Activated CD4-positive, alpha-beta memory T cell treated with anti-CD3 and anti-CD28 coated beads for 36 hours (primary cell): ENCODE measurements at places on chromosomes 1 and 21. TPM values are rescaled to one million over a fixed set of nuclear protein-coding genes. Genes with fewer than 3 reads are reported as not detected.

- no peak overlapping the region for H3K4me3 ChIP-seq
- H3K27me3 ChIP-seq = no peaks in the 10 kb centered on the region
- peaks cover 20% of the 10 kb centered on the region for H3K4me1 ChIP-seq
- H3K36me3 ChIP-seq = peaks cover 1% of the 10 kb centered on the region
- no peak overlapping the region for H3K27ac ChIP-seq
- no peak for DNase-seq
These were observed 80.5 kb downstream of the GALNT2 start for GRCh38 chr1:230147253-230148125.

DNA sequence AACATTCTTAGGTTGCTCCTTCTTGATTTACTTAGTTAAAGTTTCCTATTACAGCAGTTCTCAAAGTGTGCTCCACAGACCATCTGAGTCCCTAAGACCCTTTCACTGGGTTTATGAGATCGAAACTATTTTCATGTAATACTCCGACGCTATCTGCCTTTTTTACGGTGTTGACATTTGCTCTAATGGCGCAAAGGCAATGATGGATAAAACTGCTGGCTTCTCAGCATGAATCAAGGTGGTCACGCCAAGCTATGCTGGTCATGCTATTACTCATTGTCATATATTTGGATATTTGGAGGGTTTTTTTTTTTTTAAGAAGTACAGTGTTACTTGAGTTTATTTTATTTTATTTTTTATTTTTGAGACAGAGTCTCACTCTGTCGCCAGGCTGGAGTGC lies 235.1 kb downstream of the KIF26B start:
- H3K27me3 ChIP-seq = peaks cover 2% of the 10 kb centered on the region
- DNase-seq = no peak
- no peaks in the 10 kb centered on the region for H3K36me3 ChIP-seq

DNA sequence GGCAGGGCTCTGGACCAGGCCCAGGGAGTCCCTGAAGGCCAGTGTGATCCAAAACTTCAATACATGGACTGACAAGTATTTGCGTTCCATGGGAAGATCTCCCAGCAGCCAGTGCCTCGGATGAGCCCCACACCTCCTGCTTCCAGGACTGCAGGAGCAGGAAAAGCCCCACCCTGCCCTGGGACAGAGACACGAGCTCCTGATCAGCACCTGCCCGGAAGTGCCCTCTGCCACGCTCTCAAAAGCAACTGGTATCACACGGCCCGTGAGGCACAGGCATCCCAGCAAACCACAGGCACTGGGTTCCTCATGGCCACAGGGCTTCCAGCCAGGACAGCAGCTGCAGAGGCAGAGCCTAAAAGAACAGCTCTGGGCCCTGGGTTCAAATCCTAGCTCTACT lies 48.6 kb downstream of the ACOT7 start:
- no peak overlapping the region for H3K4me3 ChIP-seq
- H3K27me3 ChIP-seq = no peaks in the 10 kb centered on the region
- no peak for DNase-seq
- no peaks in the 10 kb centered on the region for H3K36me3 ChIP-seq
- no peak overlapping the region for H3K27ac ChIP-seq

DNA sequence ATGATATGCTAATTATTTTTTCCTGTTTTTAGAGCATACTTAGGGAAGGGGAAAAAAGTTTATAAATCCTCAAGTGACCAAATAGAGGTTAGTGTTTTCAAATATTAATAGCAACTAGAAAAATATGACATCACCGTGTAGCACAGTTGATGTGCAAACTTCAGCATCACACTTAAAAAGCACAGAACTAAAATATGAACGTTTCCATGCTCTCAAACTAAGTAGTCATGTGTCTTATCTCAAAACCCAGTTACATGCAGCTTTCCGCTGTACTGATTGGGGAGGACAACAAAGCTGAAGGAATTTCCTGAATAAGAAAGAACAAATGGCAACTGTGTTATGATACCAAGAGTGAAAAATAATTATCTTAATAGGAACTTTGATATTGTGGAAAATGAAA lies 903.7 kb downstream of the ADGRL2 start:
- H3K4me1 ChIP-seq = no peaks in the 10 kb centered on the region
- no peaks in the 10 kb centered on the region for H3K36me3 ChIP-seq
- H3K27me3 ChIP-seq = no peaks in the 10 kb centered on the region
- H3K27ac ChIP-seq = no peak overlapping the region
- H3K4me3 ChIP-seq = no peak overlapping the region

- peaks cover 6% of the 10 kb centered on the region for H3K4me1 ChIP-seq
- H3K4me3 ChIP-seq = no peak overlapping the region
- H3K36me3 ChIP-seq = no peaks in the 10 kb centered on the region
- DNase-seq = no peak
These were observed 282.2 kb downstream of the RRAGC start for GRCh38 chr1:38577385-38577784.

GRCh38 chr21:17512253-17513213 lies at the start of gene CXADR:
Gene CXADR (plus strand): TSS chr21:17513043. CDS start chr21:17513130, 87 bp downstream.
- no peaks in the 10 kb centered on the region for H3K36me3 ChIP-seq
- peak within 1 kb of the TSS; percentile 77 for H3K4me3 ChIP-seq
- no peak within 1 kb of the TSS for H3K27ac ChIP-seq
- peaks cover 14% of the 10 kb centered on the region for H3K27me3 ChIP-seq

- H3K36me3 ChIP-seq = no peaks in the 10 kb centered on the region
- H3K27me3 ChIP-seq = peaks cover 3% of the 10 kb centered on the region
- no peak overlapping the region for H3K27ac ChIP-seq
- H3K4me1 ChIP-seq = peaks cover 12% of the 10 kb centered on the region
These were observed 110.1 kb upstream of the RUNX3 start for GRCh38 chr1:25040122-25040685.

DNA sequence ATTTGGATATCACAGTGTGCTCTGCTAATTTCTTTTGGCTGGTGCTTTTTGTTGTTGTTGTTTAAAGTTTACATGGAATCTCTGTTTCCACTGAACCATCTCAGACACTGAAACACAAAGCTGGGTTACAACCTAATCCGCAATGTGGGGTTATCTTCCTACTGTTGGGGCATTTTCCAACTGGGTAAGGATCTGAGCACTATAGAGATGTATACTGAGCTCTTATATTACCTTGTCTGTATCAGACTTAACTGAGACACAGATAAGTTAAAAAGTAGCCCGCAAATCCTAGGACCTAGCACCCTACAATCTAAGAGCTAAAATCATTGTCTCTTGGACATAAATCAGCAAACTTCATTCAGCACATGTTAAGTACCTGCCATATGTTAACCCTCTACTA lies 169.2 kb downstream of the LTN1 start:
- H3K27me3 ChIP-seq = no peaks in the 10 kb centered on the region
- H3K36me3 ChIP-seq = no peaks in the 10 kb centered on the region
- no peak overlapping the region for H3K4me3 ChIP-seq
- no peak for DNase-seq

DNA sequence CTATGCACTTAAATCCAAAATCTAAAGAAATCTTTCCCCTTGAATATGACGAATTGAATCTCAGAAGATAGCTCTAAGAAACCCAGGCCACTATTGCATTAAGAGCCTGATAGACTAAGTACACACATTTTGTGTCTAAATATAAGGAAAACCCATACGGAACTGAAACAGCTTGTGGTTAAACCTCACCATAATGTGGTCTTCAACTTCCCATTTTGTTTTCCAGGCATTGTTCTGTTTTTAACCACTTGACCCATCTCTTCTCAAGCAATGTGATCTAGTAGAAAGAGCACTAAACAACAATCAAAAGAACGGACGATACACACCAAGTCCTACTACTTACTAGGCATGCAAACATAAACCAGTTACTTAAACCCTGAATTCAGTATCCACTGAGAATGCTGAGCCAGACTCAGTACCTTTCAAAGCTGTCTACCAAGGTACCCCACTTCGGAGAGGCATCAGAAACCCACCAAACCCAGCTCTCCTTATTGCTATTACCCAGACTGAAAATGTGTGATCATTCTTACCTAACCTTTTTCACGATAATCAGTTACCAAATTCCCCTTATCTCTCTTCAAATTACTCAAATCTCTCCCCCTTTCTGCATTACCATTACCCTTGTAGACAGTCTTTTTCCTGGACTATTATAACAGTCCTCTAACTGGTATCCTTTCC lies 12.8 kb downstream of the OTUD7B start:
- H3K27me3 ChIP-seq = no peaks in the 10 kb centered on the region
- peak overlapping the region; percentile 29 for H3K27ac ChIP-seq
- H3K4me1 ChIP-seq = peaks cover 58% of the 10 kb centered on the region
- no peak overlapping the region for H3K4me3 ChIP-seq

DNA sequence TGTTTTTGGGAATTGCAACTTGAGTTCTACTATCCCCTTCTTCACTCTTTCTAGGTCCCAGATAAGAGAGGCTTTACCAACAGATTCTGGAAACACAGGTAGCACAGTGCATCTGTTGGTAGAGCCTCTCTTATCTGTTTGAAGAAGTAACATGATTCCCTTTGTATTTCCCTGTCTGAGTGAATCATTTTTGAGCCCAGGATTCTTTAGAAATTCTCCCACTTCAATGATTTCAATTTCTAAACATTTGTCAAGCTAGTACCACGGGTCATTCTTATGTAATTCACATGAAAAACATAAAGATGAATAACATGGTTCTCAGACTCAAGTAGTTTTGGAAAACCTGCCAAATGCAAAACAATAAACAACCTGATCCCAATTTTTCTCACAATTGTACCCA lies 72.0 kb upstream of the DUSP10 start:
- H3K27ac ChIP-seq = no peak overlapping the region
- no peak overlapping the region for H3K4me3 ChIP-seq
- no peaks in the 10 kb centered on the region for H3K27me3 ChIP-seq
- no peaks in the 10 kb centered on the region for H3K36me3 ChIP-seq

GRCh38 chr1:43034778-43035177 lies 76.1 kb upstream of the SLC2A1 start:
- peaks cover 17% of the 10 kb centered on the region for H3K4me1 ChIP-seq
- peak overlapping the region; percentile 73 for H3K27ac ChIP-seq
- no peaks in the 10 kb centered on the region for H3K27me3 ChIP-seq
- DNase-seq = no peak

DNA sequence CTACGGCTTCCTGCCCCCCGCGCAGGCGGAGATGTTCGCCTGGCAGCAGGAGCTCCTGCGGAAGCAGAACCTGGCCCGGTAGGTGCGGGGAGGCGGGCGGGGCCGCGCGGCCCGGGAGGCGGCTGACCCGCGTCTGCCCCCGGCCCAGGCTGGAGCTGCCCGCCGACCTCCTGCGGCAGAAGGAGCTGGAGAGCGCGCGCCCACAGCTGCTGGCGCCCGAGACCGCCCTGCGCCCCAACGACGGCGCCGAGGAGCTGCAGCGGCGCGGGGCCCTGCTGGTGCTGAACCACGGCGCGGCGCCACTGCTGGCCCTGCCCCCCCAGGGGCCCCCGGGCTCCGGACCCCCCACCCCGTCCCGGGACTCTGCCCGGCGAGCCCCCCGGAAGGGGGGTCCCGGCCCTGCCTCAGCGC lies 16.6 kb downstream of the NOC2L start:
- H3K4me1 ChIP-seq = peaks cover 8% of the 10 kb centered on the region
- H3K4me3 ChIP-seq = no peak overlapping the region
- no peak for DNase-seq
- H3K36me3 ChIP-seq = peaks cover 22% of the 10 kb centered on the region
- H3K27ac ChIP-seq = no peak overlapping the region

DNA sequence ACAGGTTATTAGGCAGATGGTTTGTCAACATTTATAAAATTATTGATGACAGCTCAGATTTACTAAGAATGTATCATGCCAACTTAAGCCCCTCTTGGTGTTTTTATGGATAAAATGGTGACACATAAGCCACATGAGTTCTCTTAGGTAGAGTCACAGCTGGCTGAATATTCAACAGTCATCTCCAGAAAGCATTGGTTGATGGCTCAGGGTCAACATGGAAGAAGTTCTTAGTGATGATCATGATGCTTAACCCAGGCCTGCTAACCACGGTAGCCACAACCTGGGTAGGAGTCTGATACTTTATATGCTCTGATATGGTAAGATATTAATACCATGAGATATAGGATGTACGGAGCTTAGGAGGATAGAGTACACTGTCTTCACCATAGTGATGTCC lies 46.4 kb upstream of the SIPA1L2 start:
- H3K4me1 ChIP-seq = no peaks in the 10 kb centered on the region
- H3K27me3 ChIP-seq = no peaks in the 10 kb centered on the region
- peak; percentile 15 for DNase-seq

- H3K27me3 ChIP-seq = no peaks in the 10 kb centered on the region
- no peaks in the 10 kb centered on the region for H3K4me1 ChIP-seq
- H3K4me3 ChIP-seq = no peak overlapping the region
These were observed 56.4 kb downstream of the CAPN8 start for GRCh38 chr1:223609066-223609465.

DNA sequence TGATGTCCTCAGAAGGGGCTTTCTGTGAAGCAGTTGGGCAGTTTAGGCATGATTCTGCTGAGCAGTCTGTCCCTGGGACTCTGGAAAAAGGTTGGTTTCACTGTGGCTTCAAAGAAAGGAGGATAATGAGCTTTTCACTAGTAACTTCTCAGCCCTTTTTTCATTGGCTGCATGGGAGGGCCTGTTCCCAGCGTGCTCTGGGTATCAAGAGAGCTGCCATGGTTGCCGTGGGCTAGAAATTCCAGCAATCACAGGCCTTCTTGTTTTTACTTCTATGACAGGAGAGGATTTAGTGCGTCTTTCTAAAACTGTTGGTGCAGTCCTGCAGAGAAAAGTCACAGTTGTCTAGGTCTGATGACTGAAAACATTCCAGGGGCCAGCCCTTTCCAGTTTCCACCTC lies 7.2 kb downstream of the SZRD1 start:
- H3K4me3 ChIP-seq = no peak overlapping the region
- no peaks in the 10 kb centered on the region for H3K27me3 ChIP-seq
- H3K36me3 ChIP-seq = peaks cover 21% of the 10 kb centered on the region
- H3K27ac ChIP-seq = peak overlapping the region; percentile 69
- peaks cover 75% of the 10 kb centered on the region for H3K4me1 ChIP-seq

DNA sequence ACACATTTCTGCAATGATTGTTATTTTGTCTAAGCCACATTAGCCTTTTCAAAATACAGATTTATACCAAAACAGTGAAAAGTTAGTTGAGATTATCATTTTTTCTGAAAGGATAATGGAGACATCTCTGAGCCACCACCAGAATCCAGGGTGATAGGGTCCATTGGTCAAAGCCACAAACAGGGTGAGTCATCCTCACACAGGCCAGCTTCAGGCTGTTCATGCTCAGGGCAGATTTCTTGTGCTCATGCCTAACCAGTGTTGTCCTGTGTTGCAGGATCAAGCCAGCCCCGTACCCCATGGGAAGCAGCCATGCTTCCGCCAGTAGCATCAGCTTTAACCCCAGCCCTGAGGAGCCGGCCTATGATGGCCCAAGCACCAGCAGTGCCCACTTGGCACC lies 13.4 kb downstream of the ELOA start:
- H3K27me3 ChIP-seq = no peaks in the 10 kb centered on the region
- H3K4me1 ChIP-seq = no peaks in the 10 kb centered on the region
- no peak overlapping the region for H3K4me3 ChIP-seq
- H3K36me3 ChIP-seq = peaks cover 46% of the 10 kb centered on the region
- no peak overlapping the region for H3K27ac ChIP-seq

- H3K27me3 ChIP-seq = peaks cover 20% of the 10 kb centered on the region
- no peak overlapping the region for H3K27ac ChIP-seq
- H3K4me3 ChIP-seq = no peak overlapping the region
- no peaks in the 10 kb centered on the region for H3K36me3 ChIP-seq
These were observed 27.0 kb downstream of the RAP1GAP start for GRCh38 chr1:21641967-21642739.

The PROX1 gene
- 0.17 TPM for total RNA-seq

The KRTAP10-11 gene
- not detected for total RNA-seq

The MYOM3 gene
- not detected for total RNA-seq

The KRTAP13-4 gene
- not detected for total RNA-seq

The VANGL2 gene
- not detected for total RNA-seq

The OR2G6 gene
- total RNA-seq = not detected

The SPATA46 gene
- not detected for total RNA-seq

The CD1B gene
- total RNA-seq = not detected

The RGS7 gene
- total RNA-seq = not detected

The RBP7 gene
- not detected for total RNA-seq

The LORICRIN gene
- not detected for total RNA-seq
